Iris pigment epithelial cell (primary cell): ENCODE measurements at places on chromosomes 11 and 22.

- DNase-seq: no peak
These were observed 20.7 kb downstream of the TNKS1BP1 start for GRCh38 chr11:57303990-57304579.

DNA sequence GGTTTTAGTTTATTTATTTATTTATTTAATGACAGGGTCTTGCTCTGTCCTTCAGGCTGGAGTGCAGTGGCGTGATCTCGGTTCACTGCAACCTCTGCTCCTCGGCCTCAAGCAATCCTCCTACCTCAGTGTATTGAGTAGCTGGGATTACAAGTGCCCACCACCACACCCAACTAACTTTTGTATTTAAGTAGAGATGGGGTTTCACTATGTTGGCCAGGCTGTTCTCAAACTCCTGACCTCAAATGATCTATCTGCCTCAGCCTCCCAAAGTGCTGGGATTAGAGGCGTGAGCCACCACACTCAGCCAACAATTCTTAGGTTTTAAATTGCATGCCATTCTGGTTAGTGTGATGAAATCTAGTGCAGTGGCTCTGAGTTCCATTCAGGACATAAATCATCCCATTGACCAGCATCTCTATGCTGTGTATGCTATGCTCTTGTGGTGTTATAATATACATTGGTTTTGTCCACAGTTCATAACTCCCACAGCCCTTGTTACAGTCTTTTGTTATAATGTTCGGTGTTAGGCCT is 28.5 kb downstream of the ZNF280B start:
- peak; percentile 30 for DNase-seq

DNA sequence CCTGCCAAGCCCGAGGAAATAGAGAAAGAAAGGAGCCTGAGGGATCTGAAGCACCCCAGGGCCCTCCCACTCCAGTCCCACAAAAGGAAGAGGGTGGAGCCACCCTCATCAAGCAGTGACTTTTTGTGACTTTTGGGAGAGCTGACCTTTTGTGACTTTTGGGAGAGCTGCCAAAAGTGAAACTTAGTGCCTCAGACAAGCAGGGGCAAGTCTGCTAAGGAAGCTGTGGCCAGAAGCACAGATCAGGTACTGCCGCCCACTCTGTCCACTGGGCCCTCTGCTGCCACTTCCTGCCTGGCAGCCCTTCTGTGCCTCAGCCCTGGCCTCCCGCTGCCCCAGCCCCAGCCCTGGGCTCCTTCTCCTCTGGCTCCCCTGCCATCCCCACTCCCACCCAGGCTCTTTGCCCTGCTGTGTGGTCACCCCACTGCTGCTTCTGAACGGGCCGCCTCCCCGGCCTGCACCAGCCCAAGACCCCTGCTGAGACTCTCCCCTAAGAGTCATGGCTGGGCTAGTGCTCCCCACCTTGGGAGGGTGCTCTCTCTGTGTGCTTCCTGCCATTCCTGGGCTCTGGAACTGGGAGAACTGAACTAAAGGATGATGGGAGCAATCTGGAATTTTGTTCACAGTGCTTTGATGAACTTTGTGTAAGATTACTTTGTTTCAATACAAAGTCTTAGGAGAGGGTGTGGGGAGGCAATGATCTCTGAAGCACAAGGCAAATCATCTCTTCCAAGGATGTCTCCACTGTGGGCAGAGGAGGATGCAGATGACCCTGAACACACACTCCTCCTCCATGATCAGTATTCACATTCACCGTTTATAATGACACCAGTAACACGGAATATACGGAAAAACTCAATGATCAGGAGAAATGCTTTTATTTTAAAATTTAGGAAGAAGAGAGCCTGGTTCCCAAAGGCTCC is at the start of gene APOBEC3H:
Gene APOBEC3H, plus strand, starts transcription at position 147 of the 923 bp plus-strand sequence. CDS start 3,035 bp downstream, outside the sequence.
- DNase-seq: peak; percentile 12

- no peak for DNase-seq
These were observed 116.2 kb downstream of the NECTIN1 start for GRCh38 chr11:119612814-119613213.

DNA sequence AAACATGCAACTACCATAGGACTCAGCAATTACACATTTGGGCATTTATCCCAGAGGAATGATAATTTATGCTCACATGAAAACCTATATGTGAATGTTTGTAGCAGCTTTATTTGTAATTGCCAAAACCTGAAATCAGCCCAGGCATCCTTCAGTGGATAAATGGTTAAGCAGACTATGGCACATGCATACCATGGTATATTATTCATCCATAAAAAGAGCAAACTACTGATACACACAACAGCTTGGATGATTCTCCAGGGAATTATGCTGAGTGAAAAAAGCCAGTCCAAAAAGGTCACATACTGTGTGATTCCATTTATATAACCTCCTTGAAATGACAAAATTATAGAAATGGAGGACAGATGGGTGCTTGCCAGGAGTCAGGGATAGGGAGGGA is 86.7 kb downstream of the ALX4 start:
- no peak for DNase-seq

- peak; percentile 95 for DNase-seq
These were observed 10.8 kb downstream of the LIF start for GRCh38 chr22:30235687-30236170.

DNA sequence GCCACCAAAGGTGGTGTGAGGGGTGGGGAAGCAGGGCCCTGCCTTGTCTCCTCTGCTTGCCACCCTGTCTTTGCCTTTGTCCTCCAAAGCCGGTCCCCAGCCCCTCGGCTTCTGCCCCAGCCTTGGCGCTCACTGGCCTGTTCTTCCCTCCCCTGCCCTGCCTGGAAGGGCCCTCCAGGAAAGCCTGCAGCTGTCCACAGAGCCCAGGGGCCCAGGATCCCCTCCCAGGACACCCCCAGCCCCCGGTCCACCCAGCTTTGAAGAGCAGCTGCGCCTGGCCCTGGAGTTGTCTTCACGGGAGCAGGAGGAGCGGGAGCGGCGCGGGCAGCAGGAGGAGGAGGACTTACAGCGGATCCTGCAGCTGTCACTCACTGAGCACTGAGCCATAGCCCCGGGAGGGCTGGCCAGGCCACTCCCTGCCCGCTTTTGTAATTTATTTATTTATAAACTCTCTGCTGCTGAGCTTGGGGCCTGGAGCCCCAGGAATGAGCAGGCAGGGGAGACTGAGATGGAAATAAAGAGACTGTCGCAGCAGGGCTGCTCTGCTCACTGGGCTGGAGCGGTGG is 1.3 kb upstream of the SSH3 start:
- DNase-seq: peak; percentile 91

- peak; percentile 46 for DNase-seq
These were observed 15.7 kb downstream of the RAC2 start for GRCh38 chr22:37228106-37229011.

DNA sequence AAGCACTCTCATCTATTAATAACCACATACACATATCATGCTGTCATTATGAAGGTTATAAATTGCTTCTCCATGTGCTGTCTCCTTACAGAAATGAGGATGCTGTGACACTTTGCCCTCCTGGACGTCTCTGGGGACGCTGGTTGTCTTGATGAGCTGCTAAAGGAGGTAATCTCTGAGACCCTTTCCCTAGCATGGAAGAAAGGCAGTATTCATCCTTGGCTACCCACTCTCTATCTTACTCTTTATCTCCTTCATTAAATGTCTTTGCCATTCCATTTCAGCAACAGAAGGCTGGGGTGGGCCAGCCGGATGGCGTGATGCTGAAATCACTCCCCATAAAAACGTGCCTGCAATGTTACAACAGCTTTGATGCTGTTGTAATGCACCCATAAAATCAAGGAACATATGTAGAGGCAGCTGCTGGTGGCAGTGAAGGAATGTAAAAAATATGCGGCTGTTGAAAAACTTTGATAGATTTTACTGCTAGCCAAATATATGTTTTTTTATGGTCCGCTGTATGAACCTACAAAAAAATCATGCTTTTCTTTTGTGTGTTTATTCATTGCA is 715.1 kb upstream of the API5 start:
- no peak for DNase-seq

- no peak for DNase-seq
These were observed 87.4 kb upstream of the DRD2 start for GRCh38 chr11:113562576-113562975.

GRCh38 chr11:70456921-70457532 is 58.7 kb downstream of the CTTN start:
- peak; percentile 69 for DNase-seq

DNA sequence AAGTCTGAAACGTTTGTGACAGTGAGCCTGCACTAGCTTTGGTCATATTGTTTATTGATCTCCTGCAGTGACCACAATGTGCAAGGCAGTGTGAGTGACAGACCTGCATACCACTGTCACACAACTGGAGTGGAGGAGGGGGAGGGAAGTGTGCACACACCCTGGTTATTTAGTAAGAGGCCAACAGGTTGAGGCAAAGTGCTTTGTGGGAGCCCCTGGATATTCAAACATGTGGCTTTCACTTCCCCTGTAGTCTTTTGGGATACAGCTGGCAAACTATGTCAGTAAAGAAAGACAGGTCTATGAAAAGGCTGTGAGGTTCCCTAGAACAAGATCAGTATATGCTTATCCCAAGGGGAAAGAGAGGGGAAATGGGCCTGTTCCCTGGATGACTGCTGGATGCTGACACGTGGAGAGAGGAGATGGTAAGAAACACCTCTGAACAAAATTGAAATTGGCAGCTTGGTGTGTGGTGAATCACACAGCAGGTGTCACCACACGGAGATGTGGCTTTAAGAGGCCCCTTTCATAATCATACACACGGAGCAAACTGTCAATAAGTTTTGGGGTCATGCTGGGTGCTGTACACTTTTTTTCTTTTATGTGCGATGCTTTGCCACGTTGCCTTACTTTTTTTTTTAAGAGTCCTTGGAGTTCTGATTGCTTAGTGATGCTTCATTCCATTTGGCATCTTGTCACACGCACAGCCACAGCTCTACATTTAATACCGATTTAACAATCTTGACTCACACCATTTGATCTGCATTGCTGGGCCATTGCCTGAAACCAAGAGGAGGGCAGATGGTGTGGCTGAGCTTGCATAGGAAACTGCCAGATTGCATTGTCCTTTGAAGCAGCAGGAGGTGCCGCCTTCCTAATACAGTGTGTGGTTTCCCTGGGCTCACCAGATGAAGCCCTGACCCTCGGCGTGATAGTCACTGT is 11.3 kb downstream of the OSBP2 start:
- no peak for DNase-seq

DNA sequence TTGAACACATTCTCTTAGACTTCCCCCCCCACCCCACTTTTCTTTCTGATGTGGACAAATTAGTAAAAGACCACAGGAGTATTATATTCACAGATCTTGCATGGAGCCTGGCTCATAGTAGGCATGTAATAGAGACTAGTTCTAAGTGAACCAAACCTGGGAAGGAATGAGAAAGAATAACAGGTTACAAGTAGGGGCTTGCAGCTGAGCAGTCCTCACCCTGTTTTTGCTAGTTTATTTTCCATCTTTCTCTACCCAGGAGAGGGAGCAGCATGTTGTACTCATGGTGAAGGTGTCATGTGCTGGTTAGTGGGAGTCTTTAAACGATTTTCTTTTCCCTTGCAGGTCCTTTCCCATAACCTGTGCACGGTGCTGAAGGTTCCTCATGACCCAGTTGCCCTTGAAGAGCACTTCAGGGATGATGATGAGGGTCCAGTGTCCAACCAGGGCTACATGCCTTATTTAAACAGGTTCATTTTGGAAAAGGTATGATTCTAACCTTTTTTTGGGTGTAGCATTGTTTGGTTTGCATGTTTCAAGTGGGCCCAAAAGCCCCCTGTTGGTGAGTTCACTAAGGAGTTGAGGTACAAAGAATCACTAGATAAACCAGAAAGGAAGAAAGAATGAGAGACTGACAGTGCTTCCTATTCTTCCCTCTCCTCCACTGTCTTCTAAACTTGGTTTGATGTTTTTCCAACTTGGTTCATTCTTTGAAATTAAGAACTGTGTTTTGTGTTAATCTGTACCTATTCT is 30.1 kb downstream of the SWAP70 start:
- no peak for DNase-seq

GRCh38 chr11:116488836-116489389 is 283.9 kb downstream of the BUD13 start:
- no peak for DNase-seq

DNA sequence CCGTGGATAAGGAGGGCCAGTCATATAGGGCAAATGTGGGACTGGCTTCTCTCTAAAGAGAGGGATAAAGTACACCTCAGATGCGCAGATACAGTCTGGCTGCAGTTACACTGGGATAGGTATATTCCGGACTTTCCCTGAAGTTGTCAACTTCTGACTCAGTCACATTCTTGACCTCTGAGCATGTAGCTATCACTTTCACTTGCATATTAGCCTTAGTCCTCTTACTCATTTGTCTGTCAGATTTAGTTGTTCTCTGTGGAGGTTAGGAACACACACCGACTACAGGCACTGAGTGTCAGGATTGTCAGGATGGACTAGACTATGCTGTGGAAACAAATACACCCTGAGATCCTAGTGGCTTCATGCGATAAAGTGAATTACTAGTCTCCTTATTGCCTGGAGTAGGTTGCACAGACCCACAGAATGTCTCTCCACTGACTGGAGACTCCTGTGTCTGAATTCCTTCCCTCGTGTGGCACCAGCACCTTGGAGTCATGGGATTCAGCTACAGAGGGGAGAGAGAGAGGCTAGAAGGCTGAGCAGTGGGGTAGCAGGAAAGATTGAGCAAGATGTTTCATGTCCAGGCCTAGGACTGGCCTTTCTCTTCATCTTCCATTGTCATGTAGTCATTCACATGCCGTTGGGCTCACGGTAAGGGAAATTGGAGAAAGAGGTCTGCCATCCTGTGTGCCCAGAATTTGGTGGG is 654.3 kb downstream of the NTM start:
- DNase-seq: peak; percentile 90

GRCh38 chr11:38756537-38756936 is 2158.5 kb upstream of the RAG2 start:
- DNase-seq: no peak

GRCh38 chr22:42720263-42721044 is at the start of gene A4GALT:
TSS of gene A4GALT (minus strand) at chr22:42720870. CDS start at chr22:42693951, 26,919 bp downstream.
- DNase-seq: no peak

- peak; percentile 65 for DNase-seq
These were observed 217.3 kb upstream of the GRIA4 start for GRCh38 chr11:105392556-105392955.
